ENCODE measurements at places on chromosomes 6 and 20. TPM values are rescaled to one million over a fixed set of nuclear protein-coding genes. Genes with fewer than 3 reads are reported as not detected.

DNA sequence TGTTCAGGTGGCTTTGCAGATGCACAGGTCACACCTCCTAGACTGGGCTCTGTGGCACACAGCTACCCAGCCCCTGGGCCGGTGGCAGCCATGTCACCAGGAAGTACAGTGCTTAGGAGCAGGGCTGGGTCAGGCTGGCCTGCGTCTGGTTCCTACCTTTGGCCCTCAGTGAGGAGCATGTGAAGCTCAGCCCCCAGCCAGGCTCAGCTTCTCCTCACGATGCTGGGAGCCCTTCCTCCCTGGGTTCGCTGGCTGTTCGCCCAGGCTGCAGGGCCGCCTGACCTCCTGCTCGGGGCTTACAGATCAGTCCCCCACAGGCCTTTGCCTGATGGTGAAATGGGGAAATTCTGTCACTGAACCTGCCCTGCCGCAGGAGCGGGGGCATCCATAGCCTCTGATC lies 23.1 kb downstream of the SPATA2 start:
- H3K27ac ChIP-seq, result no peak overlapping the region
- no peaks in the 10 kb centered on the region for H3K36me3 ChIP-seq
- H3K4me3 ChIP-seq, result no peak overlapping the region
- H3K27me3 ChIP-seq, result no peaks in the 10 kb centered on the region

Gene C20orf144
- total RNA-seq, result 0.37 TPM

- H3K27me3 ChIP-seq, result no peaks in the 10 kb centered on the region
- DNase-seq, result no peak
- no peak overlapping the region for H3K4me3 ChIP-seq
These were observed 51.7 kb downstream of the FAM229B start for GRCh38 chr6:112139052-112139451.

GRCh38 chr6:14965424-14966075 lies 280.3 kb upstream of the JARID2 start:
- no peak for DNase-seq
- no peak overlapping the region for H3K27ac ChIP-seq
- no peak overlapping the region for H3K4me3 ChIP-seq
- no peaks in the 10 kb centered on the region for H3K27me3 ChIP-seq
- H3K4me1 ChIP-seq, result no peaks in the 10 kb centered on the region
- H3K36me3 ChIP-seq, result no peaks in the 10 kb centered on the region

Gene PTCRA
- total RNA-seq, result not detected

GRCh38 chr20:19995220-19995863 lies 21.8 kb upstream of the NAA20 start:
- H3K4me1 ChIP-seq, result peaks cover 62% of the 10 kb centered on the region
- peaks cover 20% of the 10 kb centered on the region for H3K36me3 ChIP-seq
- DNase-seq, result no peak
- no peaks in the 10 kb centered on the region for H3K27me3 ChIP-seq
- peak overlapping the region; percentile 59 for H3K27ac ChIP-seq

Gene RALGAPB
- total RNA-seq, result 37.1 TPM
